ENCODE measurements at places on chromosomes 4 and X.
A peak's percentile ranks its signal among the peaks of the same experiment; 100 is the strongest.

DNA sequence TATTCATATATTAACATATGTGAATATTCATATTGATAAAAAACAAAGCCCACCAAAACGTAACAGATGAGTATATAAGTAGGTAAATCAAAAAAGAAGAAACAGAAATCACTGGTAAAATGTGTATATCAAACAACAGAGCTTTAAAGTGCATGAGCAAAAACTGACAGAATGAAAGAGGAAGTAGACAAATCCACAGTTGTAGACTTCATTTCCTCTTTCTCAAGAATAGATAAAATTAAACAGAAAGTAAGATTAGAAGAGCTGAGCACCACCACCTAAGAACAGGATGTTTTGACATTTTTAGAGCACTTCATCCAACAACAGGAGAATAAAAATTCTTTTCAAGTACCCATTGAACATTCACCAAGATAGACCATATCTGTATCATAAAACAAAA is 64.6 kb downstream of the CNKSR2 start:
- no peak for DNase-seq

GRCh38 chr4:25938787-25939186 is 24.8 kb downstream of the SMIM20 start:
- peak; percentile 68 for DNase-seq

DNA sequence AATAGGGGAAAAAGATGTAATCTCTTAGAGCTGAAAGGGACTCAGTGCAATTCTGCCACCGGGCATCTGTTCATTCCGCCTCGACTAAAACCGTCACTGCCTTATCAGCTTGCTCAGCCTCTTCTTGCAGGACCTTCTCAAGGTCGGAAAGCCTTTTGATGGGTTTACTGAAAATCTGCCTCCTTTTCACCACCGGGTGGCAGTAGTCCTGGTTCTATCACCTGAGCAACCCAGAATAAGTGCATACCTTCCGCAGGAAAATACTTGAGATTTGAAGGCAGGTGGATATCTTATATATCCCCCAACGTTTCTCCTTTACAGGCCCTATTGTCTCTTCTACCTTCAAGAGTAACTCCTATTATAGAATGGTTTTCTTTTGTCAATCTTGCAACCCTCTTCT is 103.4 kb upstream of the PAK3 start:
- peak; percentile 2 for DNase-seq

- DNase-seq = no peak
Observed at GRCh38 chrX:103357871-103358270, 1.6 kb downstream of the TCEAL9 start.

DNA sequence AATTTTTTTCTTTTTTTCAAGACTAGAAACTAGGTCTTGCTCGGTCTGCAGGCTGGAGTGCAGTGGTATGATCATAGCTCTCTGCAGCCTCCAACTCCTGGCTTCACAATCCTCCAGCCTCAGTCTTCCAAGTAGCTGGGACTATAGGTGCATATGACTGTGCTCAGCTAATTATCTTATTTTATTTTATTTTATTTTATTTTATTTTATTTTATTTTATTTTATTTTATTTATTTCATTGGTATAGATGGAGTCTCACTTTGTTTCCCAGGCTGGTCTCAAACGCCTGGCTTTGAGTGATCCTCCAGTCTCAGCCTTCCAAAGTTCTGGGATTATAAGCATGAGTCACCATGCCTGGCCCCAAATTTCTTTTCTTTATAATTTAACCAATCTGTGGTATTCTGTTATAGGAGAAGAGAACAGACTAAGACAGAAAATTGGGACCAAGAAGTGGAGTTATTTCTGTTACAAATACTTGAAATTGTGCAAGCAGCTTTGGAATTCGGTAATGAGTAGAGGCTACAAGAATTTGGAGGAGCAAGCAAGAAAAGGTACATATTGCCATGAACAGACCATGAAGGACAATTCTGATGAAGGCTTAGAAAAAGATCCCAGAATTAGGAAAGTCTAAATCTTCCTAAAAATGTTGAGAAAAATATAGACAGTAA is 4.0 kb upstream of the PRDM5 start:
- peak; percentile 16 for DNase-seq

DNA sequence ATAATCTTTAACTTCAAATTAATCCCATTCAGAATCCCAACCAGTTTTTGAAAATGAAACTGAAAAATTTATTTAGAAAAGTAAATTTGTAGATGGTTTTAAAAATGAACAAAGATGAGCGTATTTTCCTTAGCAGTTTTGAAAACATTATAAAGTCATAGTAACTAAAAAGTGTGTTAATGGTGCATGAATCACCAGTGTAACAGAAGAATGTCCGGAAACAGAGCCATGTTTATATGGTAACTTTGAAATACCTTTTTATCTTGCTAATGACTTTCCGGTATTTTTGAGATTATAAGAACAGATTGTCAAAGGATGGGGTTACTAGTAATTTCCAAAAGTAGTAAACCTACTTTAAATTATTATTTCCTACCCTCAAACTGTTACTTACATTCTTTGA is 145.9 kb downstream of the IRS4 start:
- DNase-seq = peak; percentile 26

- peak; percentile 64 for DNase-seq
Observed at GRCh38 chr4:114659386-114660008, 60.9 kb downstream of the UGT8 start.

DNA sequence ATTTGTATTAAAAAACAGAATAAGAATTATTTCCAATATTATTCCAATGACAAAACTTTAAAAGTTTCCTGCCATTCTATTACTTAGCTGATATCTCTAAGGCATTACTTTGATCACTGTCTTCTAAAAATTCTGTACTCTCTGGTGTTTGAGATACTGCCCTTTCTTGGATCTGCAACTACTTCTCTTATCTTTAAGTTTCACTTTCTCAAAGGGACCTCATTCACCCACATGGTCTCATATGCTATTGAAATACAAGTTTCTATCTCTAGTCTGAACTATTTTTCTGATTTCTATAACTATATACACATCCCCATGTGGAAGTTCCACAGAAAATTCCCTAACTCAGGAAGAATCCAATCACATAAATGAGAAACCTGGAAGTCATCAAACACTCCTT is 22.2 kb downstream of the TMPRSS11E start:
- no peak for DNase-seq

- DNase-seq = no peak
Observed at GRCh38 chrX:48471504-48471903, 1.4 kb upstream of the SLC38A5 start.

- peak; percentile 52 for DNase-seq
Observed at GRCh38 chr4:48369248-48369647, 27.9 kb downstream of the SLAIN2 start.

DNA sequence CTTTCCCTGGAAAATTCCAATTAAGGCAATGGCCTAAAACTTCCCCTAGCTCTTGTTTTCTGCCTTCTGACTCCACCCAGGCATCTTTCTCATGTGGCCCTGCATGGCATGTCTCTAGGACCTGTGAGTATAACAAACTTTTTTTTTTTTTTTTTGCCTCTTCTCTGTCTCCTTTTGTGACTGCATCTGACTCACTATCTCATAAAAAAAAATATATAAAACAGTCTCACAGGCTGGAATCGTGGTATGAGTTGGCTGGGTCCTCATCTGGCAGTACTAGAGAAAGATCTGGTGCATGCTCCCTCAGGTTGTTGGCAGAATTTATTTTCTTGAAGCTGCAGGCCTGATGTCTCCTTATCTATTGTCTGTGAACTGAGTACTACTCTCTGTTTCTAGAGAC is 313.9 kb downstream of the TECRL start:
- no peak for DNase-seq

- no peak for DNase-seq
Observed at GRCh38 chr4:170581322-170581721, 491.6 kb upstream of the AADAT start.

DNA sequence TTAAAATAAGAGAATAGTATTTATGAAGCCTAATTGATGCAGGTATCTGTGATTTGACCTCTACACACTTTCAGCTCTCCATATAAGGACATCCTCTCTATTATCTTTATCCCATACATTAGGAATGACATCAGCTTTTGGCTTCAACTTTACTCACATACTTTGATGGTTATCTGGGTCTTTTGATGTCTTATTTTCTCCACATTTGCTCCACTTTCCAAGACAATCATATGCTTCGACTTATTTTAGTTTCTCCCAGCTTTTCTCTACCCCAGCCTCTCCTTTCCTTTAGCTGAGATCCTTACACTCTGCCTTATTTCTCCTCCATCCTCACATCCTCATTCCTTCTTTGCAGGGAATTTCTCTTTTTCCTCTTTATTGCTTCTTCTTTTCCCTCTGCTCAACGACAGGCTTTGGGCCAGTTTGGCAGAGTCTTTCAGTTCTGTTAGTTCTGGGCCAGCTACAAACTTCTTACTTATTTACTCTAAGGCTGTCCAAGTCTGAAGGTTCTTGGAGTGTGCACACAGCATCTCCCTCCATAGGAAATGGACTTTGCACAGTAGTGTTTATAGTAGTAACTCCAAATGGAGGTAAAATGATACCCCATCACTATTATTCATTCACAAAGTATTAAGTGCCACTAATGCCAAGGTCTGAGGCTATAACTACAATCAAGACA is 50.5 kb downstream of the SLC4A4 start:
- DNase-seq = peak; percentile 58

DNA sequence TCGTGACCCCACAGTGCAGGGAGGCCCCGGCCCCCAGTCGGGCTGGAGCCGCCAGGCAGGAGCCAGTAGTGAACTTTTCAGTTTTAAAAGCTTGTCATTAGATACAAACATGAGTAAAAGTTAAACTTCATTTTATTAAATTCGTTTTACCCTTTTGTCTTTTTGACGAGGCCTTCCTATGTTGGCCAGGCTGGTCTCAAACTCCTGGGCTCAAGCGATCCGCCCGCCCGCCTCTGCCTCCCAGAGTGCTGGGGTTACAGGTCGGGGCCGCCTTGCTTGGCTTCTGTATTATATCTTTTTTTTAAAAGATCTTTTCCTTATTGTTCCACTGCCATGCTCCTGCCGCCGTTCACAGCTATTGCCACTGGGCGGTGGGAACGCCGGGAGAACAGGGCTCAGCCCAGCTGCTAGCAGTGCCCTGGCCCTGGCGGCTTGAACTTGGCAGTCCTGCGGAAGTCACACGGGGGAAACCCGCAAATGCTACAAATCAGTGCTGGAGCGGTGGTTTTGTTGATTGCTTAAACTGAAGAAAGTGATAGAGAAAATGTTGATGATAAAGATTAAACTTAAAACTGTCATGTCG is 968 bp upstream of the NELFA start:
- peak; percentile 57 for DNase-seq

GRCh38 chr4:133131829-133132460 is 17.1 kb upstream of the PCDH10 start:
- no peak for DNase-seq

- DNase-seq = peak; percentile 63
Observed at GRCh38 chr4:88674979-88675378, 22.6 kb downstream of the NAP1L5 start.

DNA sequence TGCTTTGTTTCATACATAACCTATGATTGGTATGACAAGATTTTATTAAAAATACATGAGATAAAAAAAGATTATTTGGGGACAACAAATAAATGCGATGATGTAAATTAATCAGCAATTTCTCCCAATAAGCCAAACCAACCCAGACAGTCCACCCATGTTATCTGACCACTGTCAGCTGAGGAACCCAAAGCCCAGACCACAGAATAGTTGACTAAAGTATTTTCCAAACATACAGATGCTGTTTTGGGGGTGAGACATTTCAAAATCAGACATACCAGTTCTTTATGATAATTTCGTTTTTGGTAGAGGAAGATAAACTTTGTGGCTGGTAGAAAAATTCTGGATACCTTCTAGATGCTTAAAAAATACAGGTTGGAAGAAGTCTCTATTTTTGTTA is 650.8 kb upstream of the FAM241A start:
- DNase-seq = peak; percentile 67

- no peak for DNase-seq
Observed at GRCh38 chr4:55410431-55410830, 14.7 kb downstream of the TMEM165 start.

- DNase-seq = peak; percentile 57
Observed at GRCh38 chr4:123784626-123785025, 388.0 kb downstream of the SPRY1 start.

GRCh38 chr4:8855818-8856245 is 15.8 kb downstream of the HMX1 start:
- no peak for DNase-seq

DNA sequence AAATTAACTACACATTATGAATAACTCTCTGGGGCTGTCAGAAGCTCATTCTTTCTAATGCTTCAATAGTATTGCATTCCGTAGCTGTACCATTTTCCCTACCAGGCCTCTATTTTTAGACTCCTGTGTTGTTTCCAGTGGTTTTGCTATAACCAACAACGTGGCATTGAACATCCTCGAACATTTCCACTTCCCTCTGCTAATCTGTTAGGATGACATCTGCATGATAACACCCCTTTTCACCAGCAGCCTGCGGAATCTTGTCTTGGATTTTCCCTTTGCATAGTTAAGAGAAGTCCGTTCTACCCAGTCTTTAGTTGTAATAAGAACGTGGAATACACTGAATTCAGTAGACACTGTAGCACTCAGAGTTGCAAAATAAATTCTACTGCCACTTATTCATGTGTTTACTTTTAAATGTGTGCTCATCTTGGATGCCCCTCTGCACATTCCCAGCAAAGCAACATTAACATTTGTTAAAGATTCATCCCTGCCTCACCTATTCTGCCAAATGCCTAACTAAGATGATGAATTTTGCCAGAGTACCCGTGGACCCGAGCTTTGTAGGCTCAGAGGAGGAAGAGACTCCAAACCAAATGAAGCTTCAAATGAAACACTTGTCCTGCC is 55.6 kb downstream of the SEL1L3 start:
- DNase-seq = no peak

- no peak for DNase-seq
Observed at GRCh38 chr4:124123181-124123580, 589.4 kb downstream of the ANKRD50 start.

DNA sequence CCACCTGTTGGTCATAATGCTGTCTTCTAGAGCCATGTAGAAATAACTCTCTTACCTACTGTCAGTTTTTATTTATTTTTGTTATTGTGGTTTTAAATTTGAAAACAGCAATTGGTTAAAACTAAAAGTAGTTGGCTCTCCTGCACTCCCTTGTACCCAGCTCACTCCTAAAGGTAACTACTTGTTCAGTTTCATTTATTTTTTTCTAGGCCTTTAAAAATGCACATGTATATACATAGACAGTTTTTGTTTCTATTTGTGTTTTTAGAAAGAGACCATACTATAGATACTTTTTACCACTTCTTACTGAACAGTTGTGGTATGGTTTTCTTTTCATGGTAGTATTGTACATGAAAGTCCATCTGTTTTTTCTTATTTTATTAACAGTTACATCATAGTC is 16.8 kb downstream of the SMAD1 start:
- DNase-seq = no peak

DNA sequence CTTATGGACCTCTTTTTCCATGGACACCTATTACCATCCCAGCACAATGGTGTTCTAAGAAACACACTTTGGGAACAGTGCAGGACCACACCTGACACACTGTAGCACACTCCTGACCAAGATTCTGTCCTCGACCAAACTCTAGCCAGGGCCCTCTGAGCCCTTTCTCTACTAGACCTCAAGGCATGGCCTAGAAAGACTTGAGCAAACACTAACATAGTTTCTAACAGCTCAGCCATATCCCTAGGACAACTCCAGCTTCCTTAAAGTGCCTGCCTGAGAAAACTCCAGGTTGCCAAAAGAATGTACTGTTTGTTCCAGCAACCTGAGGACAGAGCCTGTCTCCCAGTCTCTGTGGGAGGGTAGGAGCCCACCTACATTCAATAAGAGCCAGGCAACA is 48.3 kb downstream of the QDPR start:
- DNase-seq = no peak

- no peak for DNase-seq
Observed at GRCh38 chr4:87012265-87012953, 77.6 kb downstream of the AFF1 start.

- DNase-seq = peak; percentile 25
Observed at GRCh38 chr4:141391293-141391692, 170.6 kb downstream of the ZNF330 start.

Data from EH (cell line).